ENCODE measurements at places on chromosomes 11 and 22.

DNA sequence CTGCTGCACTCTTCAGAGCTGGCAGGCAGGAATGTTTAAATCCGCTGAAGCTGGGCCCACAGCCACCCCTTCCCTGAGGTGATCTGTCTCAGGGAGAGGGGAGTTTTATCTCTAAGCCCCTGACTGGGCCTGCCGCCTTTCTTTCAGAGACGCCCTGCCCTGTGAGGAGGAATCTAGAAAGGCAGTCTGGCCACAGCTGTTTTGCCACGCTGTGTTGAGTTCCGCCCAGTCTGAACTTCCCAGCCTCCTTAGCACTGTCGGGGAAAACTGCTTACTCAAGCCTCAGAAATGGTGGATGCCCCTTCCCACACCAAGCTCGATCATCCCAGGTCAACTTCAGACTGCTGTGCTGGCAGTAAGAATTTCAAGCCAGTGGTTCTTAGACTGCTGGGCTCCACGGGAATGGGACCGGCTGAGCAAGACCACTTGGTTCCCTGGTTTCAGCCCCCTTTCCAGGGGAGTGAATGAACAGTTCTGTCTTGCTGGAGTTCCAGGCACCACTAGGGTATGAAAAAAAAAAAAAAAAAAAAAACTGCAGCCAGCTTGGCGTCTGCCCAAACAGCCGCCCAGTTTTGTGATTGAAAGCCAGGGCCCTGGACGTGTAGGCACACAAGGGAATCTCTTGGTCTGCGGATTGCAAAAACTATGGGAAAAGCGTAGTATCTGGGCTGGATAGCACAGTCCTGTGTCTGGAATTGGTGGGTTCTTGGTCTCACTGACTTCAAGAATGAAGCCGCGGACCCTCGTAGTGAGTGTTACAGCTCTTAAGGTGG is 127.4 kb downstream of the SPON1 start:
- no peak for DNase-seq

DNA sequence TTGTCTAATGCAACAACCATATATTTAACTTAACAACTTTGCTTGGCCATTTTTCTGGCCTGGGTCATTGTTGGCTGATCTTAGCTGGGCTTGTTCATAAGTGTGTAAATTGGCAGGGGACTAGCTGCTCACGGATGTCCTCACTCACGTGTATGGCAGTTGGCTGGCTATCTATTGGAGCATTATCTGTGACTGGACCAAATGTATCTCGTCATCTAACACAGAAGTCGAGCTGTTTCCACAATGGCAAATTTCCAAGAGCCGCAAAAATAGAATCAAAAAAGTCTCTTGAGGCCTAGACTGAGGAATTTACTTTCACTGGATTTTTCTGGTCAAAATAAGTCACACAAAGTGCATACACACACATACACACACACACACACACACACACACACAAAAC is 893.3 kb downstream of the FAM181B start:
- no peak for DNase-seq

- no peak for DNase-seq
Measured at GRCh38 chr11:121372671-121373429, 79.3 kb upstream of the SORL1 start.

- peak; percentile 88 for DNase-seq
Measured at GRCh38 chr11:10405865-10406592, 49.0 kb upstream of the AMPD3 start.

- DNase-seq = peak; percentile 18
Measured at GRCh38 chr11:107731941-107732688, 20.3 kb upstream of the SLN start.

- no peak for DNase-seq
Measured at GRCh38 chr11:35116245-35116644, 22.7 kb upstream of the CD44 start.

GRCh38 chr11:123707606-123708205 is 33.8 kb downstream of the ZNF202 start:
- DNase-seq = peak; percentile 57

DNA sequence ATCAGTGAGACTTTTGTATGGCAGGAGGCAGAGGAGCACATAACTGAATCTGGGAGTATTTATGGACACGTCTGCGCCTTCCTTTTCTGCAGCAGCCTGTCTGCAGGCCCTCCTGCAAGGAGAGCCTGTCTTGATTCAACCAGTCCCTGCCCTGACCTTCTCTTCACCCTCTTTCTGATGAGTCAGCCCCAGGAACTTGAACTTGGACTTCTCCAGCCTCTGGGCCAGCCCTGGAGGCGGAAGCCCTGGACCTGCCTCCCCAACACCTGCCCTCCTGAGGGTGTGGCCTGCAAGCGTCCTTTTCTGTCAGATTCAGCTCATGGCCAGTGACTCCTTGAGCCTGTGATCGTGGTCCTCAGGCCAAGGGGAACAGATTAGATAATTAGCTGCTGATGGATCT is 20.0 kb downstream of the DAGLA start:
- peak; percentile 59 for DNase-seq
